ENCODE measurements at places on chromosomes 2 and 18. TPM values are rescaled to one million over a fixed set of nuclear protein-coding genes. Genes with fewer than 3 reads are reported as not detected.

- DNase-seq, result no peak
Observed at GRCh38 chr18:64717026-64717425, 568.1 kb upstream of the LINC00305 start.

RBM44 gene
- 1.3 TPM for total RNA-seq

- DNase-seq, result no peak
Observed at GRCh38 chr2:99562516-99562915, 72.7 kb upstream of the REV1 start.

- no peak for DNase-seq
Observed at GRCh38 chr18:47542551-47542950, 291.1 kb upstream of the SKOR2 start.

METAP1D gene
- 5.5 TPM for total RNA-seq

SERPINB3 gene
- not detected for total RNA-seq

DES gene
- 62.5 TPM for total RNA-seq

SP140 gene
- total RNA-seq, result 2.6 TPM

GRCh38 chr2:240707043-240707756 is 15.5 kb downstream of the AQP12A start:
- DNase-seq, result no peak

STAT4 gene
- 4.1 TPM for total RNA-seq

SCN7A gene
- 0.42 TPM for total RNA-seq

- DNase-seq, result peak; percentile 51
Observed at GRCh38 chr2:2793925-2794560, 463.0 kb upstream of the MYT1L start.

DNAH7 gene
- 0.45 TPM for total RNA-seq
